ENCODE measurements at places on chromosomes 16 and 17.

GRCh38 chr16:13372421-13372820 is 471.0 kb downstream of the SHISA9 start:
- no peaks in the 10 kb centered on the region for H3K4me1 ChIP-seq
- H3K36me3 ChIP-seq = no peaks in the 10 kb centered on the region
- H3K27me3 ChIP-seq = no peaks in the 10 kb centered on the region
- DNase-seq = no peak
- H3K27ac ChIP-seq = no peak overlapping the region

DNA sequence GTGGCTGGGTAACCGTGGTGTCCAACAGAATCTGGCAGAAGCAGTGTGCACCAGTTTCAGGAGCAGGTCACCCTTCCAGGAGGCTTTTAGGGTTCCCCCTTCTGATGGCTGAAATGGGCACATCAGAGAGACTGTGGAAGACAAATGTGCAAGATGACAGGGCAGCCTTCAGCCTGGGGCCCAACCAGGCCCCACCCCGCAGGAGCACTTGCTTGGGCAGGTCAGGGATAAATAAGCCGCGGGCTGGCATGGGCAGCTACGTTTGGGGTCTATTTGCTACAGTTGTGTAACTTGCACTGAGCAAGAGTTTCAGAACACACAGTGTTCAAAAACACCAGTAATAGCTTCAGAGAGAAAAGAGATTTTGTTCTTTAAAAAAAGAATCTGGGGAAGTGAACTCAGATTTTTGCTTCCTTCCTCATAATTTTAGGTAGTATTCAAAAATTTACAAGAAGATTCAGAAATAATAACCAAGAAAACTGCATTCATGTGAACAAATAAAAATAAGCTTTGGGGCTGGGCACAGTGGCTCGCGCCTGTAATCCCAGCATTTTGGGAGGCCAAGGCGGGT is 44.9 kb upstream of the BAHCC1 start:
- H3K27ac ChIP-seq = no peak overlapping the region
- no peak overlapping the region for H3K4me3 ChIP-seq
- H3K4me1 ChIP-seq = no peaks in the 10 kb centered on the region
- H3K36me3 ChIP-seq = no peaks in the 10 kb centered on the region
- peaks cover 43% of the 10 kb centered on the region for H3K27me3 ChIP-seq
- no peak for DNase-seq

GRCh38 chr16:73420244-73420643 is 372.3 kb upstream of the ZFHX3 start:
- H3K27ac ChIP-seq = no peak overlapping the region
- no peaks in the 10 kb centered on the region for H3K4me1 ChIP-seq
- H3K36me3 ChIP-seq = no peaks in the 10 kb centered on the region
- no peaks in the 10 kb centered on the region for H3K27me3 ChIP-seq

GRCh38 chr17:68231541-68231940 is 16.3 kb upstream of the AMZ2 start:
- H3K4me3 ChIP-seq = no peak overlapping the region
- no peak for DNase-seq
- no peak overlapping the region for H3K27ac ChIP-seq
- no peaks in the 10 kb centered on the region for H3K27me3 ChIP-seq
- H3K4me1 ChIP-seq = peaks cover 33% of the 10 kb centered on the region

DNA sequence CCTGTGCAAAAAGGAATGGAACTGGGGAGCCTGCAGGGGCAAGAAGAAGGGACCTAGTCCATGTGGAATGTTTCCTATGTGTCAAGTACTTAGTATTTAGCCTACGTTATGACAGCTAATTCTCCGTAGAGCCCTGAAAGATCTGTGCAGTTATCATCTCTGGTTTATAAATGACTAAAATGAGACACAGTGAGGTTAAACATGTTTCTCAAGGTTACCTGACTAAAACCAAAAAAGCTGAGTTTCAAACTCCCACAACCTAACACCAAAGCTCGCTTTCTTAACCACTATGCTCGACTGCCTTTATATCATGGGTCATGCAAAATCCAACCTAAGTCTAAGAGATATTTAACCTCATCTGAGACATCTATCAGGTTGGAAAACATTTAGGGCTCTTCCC is 53.3 kb upstream of the CCL2 start:
- DNase-seq = no peak
- H3K4me3 ChIP-seq = no peak overlapping the region
- H3K27ac ChIP-seq = no peak overlapping the region
- no peaks in the 10 kb centered on the region for H3K4me1 ChIP-seq
- peaks cover 9% of the 10 kb centered on the region for H3K27me3 ChIP-seq

- H3K4me3 ChIP-seq = no peak overlapping the region
- no peak for DNase-seq
- H3K27me3 ChIP-seq = no peaks in the 10 kb centered on the region
- H3K27ac ChIP-seq = no peak overlapping the region
- no peaks in the 10 kb centered on the region for H3K4me1 ChIP-seq
These were observed 18.1 kb downstream of the KCNJ2 start for GRCh38 chr17:70187383-70187782.

DNA sequence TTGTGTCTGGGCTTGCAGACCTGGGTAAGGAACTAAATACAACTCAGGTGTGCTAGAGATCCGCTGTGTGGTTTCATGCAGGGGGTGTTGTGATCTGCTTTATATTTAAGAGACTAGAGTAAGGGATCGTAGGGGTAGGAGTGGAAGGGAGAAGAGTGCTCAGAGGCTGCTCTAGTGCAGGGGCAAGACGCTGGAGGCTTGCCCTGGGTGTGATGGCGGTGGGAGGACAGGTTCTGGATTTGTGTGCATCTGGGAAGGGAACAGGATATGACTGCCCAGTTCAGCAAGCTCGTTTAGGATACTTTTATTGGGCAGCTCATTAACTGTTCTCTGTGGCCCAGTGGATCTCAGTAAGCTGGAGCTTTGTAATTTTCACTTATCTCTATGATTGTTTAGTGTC is 47.6 kb downstream of the RPTOR start:
- no peak overlapping the region for H3K4me3 ChIP-seq
- no peak overlapping the region for H3K27ac ChIP-seq
- H3K27me3 ChIP-seq = no peaks in the 10 kb centered on the region
- no peak for DNase-seq
- H3K36me3 ChIP-seq = no peaks in the 10 kb centered on the region
- H3K4me1 ChIP-seq = peaks cover 23% of the 10 kb centered on the region

DNA sequence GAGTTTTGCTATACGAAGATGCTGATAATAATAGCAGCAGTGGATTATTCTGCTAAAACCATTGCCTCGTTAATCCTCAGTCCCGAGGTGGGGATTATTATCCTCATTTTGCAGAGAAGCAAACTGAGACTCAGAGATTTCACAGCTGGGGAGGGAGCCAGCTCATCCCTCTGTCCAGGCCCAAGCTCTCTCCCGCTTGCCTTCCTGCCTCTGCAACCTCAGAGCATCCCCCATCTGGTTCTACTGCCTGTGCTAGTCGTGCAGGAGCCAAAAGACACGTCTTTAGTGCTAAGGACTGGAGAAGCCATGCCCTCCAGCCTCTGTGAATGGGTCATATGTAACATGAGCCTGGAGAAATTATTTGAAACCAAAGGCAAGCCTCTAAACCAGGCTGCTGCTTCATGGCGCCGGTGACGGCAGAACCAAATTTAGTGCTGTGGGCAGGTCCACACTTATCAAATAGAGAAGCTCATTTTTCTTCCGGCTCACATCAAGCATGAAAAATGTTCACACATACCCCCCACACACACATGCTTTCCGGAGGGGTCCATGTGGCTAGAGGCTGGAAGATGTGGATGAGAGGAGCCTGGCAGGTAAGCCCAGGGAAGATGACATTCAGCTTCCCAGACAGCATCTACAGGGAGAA is 13.5 kb downstream of the MAPT start:
- H3K4me3 ChIP-seq = no peak overlapping the region
- DNase-seq = no peak
- no peaks in the 10 kb centered on the region for H3K36me3 ChIP-seq
- no peak overlapping the region for H3K27ac ChIP-seq

DNA sequence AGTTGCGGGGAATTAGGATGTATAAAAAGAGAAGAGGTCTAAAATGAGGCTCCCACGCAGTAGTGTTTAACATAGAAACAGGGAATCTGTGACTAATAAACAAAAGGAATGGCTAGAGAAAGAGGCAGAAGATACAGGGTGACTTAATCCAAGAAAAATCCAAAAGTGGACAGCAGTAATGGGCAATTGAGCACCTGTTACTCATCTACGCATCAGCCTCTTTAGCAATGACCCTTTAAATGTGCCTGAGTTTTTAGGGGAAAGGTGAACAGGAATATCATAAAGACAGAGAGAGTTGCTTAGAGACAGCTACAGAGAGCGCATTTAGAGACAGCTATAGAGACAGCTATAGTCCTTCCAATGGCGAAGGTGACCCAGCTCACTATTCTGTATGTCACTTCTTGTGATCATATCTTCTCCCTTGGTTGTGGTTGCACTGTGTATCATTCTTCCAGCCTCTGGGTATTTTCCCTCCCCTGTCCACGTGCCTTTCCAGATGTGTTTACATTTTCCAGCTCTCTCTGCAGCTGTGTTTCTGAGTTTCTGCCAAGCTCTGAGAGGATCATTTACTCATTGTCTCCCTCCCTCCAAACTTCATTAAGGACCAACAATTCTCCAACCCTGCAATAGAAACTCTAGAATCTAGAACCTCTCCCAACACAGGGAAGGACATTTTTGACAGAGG is 61.5 kb downstream of the MYOCD start:
- no peak overlapping the region for H3K27ac ChIP-seq
- DNase-seq = no peak
- H3K36me3 ChIP-seq = no peaks in the 10 kb centered on the region
- no peak overlapping the region for H3K4me3 ChIP-seq
- H3K27me3 ChIP-seq = no peaks in the 10 kb centered on the region
- H3K4me1 ChIP-seq = no peaks in the 10 kb centered on the region

- H3K36me3 ChIP-seq = no peaks in the 10 kb centered on the region
- no peaks in the 10 kb centered on the region for H3K27me3 ChIP-seq
- no peak overlapping the region for H3K4me3 ChIP-seq
These were observed 21.6 kb upstream of the RASL10B start for GRCh38 chr17:35709874-35710273.

- H3K36me3 ChIP-seq = no peaks in the 10 kb centered on the region
- peaks cover 55% of the 10 kb centered on the region for H3K4me1 ChIP-seq
- no peak for DNase-seq
- no peaks in the 10 kb centered on the region for H3K27me3 ChIP-seq
- peak overlapping the region; percentile 95 for H3K27ac ChIP-seq
These were observed 36.5 kb upstream of the TOB1 start for GRCh38 chr17:50902372-50903353.

DNA sequence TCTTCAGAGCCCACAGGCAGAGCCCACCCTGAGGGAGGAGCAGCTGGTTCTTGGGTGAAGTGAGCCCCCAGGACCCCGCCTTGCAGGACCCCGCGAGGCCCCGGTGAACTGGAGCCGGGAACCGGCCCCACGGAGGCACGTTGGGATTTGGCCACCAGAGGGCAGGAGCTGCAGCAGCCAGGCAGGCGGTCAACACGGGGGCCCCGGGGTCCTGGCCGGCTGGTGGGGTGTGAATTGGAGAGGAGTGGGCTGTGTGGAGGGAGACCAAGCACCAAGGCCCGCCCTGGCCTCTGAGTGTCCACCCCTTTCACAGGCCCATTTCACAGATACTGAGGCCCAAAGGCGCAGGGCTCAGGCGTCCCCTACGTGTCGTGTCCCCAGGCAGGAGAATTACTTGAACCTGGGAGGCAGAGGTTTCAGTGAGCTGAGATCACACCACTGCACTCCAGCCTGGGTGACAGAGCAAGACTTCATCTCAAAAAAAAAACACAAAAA is 2.2 kb downstream of the DPEP1 start:
- no peak overlapping the region for H3K27ac ChIP-seq
- no peaks in the 10 kb centered on the region for H3K36me3 ChIP-seq
- H3K4me1 ChIP-seq = peaks cover 3% of the 10 kb centered on the region

DNA sequence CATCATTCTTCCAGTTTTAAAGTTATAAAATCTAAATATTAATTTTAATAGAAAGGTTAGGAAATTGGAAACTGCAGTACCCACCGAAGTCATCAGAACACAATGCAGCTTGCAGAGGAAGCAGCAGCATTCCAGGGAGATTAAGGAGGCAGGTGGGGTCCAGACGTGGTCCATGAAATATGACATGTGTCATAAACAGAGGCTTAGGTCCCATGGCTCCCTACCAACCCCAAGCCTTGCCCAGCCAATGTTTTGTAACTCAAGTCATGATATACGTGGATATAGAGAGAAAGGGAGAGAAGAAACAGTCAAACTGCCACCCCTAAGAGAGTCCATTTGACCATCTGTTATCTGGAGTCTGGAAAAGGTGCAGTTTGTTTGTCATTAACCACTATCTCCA is 670.0 kb downstream of the TOX3 start:
- H3K4me1 ChIP-seq = no peaks in the 10 kb centered on the region
- H3K36me3 ChIP-seq = no peaks in the 10 kb centered on the region
- no peak for DNase-seq

DNA sequence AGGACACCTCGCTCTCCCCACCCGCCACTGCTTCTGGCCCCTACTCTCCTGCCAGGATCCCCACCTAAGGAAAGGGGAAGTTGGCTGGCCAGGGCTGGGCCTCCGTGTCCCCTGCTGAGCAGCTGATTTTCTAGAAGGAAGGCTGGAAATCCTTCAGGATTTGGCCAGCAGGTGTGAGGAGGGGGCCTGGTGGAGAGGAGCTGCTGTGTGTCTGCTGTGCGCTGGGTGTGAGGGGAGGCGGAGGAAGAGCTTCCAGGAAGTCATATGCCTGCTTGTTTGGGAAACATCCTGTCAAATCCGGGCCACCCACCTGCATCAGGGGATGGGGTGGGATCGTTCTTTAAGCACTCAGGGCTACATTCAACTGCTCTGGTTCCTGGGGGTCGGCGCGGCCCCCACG is 28.6 kb downstream of the TPSG1 start:
- no peaks in the 10 kb centered on the region for H3K36me3 ChIP-seq
- H3K4me3 ChIP-seq = no peak overlapping the region
- no peaks in the 10 kb centered on the region for H3K4me1 ChIP-seq
- no peak for DNase-seq
- no peak overlapping the region for H3K27ac ChIP-seq

- H3K27ac ChIP-seq = peak overlapping the region; percentile 31
- H3K4me3 ChIP-seq = no peak overlapping the region
- H3K36me3 ChIP-seq = peaks cover 48% of the 10 kb centered on the region
- no peaks in the 10 kb centered on the region for H3K27me3 ChIP-seq
These were observed 9.3 kb downstream of the GJD3 start for GRCh38 chr17:40355123-40355803.
